ENCODE measurements at places on chromosomes 13 and 19. TPM values are rescaled to one million over a fixed set of nuclear protein-coding genes. Genes with fewer than 3 reads are reported as not detected.
A peak's percentile ranks its signal among the peaks of the same experiment; 100 is the strongest.

ZNF888 gene
- 7.0 TPM for total RNA-seq

VAV1 gene
- total RNA-seq, result 8.2 TPM

FGF21 gene
- total RNA-seq, result not detected

ATP4A gene
- not detected for total RNA-seq

C3 gene
- 48.4 TPM for total RNA-seq

DNA sequence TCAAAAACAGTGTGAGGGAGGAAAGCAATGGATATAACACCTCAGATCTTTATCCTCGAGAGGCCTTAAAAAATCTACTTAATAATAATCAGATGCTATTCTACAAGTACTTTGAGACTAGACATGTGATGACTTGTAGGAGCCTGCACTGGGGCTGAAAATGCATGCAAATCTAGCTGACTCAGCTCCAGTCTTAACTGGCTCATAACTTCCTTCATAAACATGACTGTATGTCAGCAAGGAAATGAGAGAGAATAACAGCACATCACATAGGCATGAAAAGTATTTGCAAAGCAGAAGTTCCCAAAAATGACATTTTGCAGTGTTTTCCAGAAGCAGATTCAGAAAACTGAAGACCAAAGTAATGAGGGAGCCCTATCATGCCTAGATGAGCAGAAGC lies 38.1 kb downstream of the PSG5 start:
- peak; percentile 73 for DNase-seq

- DNase-seq, result no peak
Measured at GRCh38 chr19:4510435-4511255, 7.6 kb downstream of the PLIN4 start.

GRCh38 chr19:50968716-50969412 lies 527 bp downstream of the KLK6 start:
- no peak for DNase-seq

DNA sequence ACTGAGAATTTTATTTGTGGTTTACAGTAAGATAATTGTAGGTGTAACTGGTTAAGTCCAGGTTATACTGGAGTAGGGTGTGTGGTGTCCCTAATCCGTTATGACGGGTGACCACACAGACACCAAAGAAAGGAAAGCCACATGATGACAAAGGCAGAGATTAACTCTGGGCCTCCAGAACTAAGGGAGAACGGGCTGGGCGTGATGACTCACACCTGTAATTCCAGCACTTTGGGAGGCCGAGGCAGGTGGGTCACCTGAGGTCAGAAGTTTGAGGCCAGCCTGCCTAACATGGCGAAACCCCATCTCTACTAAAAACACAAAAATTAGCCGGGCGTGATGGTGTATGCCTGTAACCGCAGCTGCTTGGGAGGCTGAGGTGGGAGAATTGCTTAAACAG lies 10.2 kb upstream of the FUT2 start:
- no peak for DNase-seq

All from umbilical cord (tissue), 2 donors.